Kidney tubule cell (primary cell): ENCODE measurements at places on chromosomes 1 and 21.
A peak's percentile ranks its signal among the peaks of the same experiment; 100 is the strongest.

DNA sequence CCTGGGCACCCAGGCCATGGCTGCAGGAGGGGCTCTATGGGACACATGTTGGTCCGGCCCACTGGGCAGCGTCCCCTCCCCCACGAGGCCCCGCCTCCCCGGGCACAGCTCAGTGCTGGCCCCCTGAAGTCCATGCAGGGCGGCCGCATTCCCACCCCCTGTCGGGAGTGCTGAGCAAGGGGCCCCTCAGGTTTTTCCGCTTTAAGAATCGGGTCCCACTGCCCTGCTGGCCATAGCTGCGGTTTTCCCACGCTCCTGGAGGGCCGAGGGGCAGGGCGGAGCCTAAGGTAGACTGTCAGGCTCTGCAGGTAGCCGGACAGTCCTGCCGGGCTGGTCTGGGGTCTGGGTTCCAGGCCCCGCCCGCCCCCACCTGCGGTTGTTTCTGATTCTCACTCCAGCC, 43.5 kb upstream of the CCDC27 start:
- DNase-seq: no peak

DNA sequence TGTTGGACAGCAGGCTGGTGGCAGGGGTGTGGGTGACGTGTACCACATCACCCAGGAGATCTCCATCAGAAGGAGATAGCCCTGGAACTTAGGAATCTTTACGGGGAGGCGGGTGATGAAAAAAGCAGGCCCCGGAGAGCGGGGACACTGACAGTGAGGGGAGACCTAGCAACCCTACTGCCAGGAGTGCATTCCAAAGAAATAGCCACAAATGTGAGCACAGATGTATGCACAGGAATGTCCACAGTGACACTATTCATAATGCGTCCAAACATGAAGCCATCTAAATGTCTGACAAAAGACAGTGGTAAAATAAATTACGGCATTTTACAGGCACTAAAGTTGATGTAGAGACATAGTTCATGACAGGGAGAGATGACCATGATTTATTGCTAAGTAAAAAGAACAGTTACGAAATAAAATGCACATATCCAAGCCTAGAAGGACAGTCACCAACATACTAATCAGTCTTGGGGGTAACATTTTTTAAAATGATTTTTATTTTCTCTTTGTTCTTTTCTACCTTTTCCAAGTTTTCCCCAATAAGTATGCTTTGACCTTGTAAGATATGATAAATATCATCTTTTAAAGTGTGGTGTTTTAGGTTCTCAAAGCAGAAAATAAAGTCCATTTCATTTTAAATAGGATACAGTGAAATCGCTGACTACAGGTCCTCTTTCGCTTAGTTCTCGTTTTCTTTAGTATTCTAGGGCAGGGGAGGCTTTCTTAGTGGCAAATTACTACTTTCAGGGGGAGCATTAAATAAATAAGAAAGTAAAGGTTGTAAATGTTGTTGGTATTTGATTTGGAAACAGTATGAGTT, 21.3 kb downstream of the CD247 start:
- DNase-seq: no peak

DNA sequence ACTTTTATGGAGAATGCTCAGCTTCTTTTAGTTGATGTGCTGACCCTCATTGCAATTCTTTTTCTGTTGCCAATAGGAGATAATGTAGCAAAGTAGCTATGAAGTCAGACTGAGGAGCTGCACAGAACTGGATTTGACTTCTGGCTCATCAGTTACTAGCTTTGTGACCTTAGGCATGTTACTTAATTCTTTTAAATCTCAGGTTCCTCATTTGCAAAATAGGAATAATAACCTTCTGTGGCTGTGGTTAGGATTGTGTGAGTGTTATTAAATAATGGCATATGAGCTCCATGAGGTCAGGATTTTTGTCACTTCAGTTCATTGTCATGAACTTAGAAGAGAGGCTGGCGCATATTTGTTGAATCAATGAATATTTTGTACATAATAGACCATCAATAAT, 237.6 kb upstream of the SGIP1 start:
- no peak for DNase-seq

- DNase-seq: no peak
These were observed 171.7 kb downstream of the HS2ST1 start for GRCh38 chr1:87086120-87086519.

GRCh38 chr1:114102136-114102535, 51.5 kb downstream of the SYT6 start:
- no peak for DNase-seq

- peak; percentile 37 for DNase-seq
These were observed 95.2 kb downstream of the KIF14 start for GRCh38 chr1:200525090-200525987.

GRCh38 chr1:78004719-78005447, at the start of gene DNAJB4:
Gene DNAJB4, plus strand, starts transcription at chr1:78004939. Its CDS starts 172 bp downstream, at chr1:78005111.
- DNase-seq: peak; percentile 97

- no peak for DNase-seq
These were observed 6.4 kb upstream of the KRTAP10-3 start for GRCh38 chr21:44564886-44565598.

DNA sequence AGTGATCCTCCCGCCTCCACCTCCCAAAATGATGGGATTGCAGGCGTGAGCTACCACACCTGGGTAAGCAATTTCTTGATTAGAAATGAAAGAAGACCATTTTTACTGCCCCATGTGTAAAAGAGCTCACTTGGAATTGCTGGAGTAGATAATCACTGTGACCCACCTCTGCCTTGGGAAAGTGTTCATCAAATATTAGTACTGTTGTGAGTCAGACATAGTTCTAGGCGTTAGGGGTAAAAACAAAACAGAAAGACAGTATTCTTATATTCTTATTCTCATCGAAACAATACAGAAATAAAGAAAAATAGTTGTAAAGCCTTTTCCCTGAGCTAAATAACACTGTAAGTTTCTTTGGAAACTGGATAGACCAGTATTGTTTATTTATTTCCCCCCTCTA, 36.2 kb downstream of the CELF3 start:
- peak; percentile 55 for DNase-seq

DNA sequence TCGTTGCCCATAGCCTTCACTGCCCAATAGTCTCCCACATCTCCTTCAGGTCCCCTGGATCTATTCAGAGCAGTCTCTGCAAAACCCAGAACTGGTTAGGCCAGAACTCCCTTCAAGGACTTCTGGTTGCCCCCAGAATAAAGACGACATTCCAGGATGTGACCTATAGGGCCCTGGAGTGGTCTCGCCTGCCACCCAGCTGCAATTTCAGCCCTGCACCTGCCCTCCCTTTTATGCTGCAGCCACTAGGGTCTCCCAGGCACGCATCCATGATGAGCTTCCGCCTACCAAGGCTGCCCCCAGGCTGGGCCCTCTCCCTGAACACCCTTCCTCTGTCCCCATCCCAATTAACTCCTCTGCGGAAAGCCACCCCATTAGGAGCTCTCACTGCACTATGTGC, 7.2 kb upstream of the TSPEAR start:
- DNase-seq: no peak

DNA sequence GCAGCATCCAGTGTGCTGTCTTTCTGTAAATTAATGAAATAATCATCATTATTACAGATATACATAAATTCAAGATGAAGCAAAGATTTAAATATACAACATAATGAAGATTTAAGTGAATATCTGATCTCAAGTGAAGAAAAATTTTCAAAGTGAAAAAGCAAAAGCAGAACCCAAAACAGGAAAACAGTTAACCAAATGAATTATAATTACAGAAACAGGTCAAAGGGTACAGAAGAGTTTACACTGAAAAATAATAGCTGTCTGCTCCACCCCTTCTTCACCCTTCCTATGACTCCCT, 44.8 kb upstream of the GTF2B start:
- DNase-seq: no peak

DNA sequence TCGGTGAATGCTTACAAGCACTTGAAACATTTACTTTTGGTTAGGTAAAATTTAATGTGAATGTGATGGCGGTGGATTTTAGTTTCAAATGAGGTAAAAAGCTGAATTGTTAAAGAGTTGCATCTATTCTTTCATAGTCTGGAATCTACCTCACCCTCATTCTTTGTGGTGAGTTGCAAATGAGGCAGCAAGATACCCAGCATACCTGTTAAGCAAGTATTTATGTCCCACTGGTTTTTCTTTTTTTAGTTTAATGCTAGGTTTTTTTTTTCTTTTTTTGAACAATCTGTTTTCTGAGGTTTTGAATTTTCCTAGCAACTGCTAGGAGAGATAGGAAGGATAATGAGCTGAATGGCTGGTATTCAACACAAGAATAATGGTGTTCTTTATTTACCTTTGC, 127.9 kb upstream of the CACYBP start:
- DNase-seq: peak; percentile 60

- DNase-seq: no peak
These were observed 27.3 kb downstream of the SPSB1 start for GRCh38 chr1:9319789-9320519.

GRCh38 chr1:16053781-16054502, 10.4 kb downstream of the CLCNKB start:
- DNase-seq: no peak

DNA sequence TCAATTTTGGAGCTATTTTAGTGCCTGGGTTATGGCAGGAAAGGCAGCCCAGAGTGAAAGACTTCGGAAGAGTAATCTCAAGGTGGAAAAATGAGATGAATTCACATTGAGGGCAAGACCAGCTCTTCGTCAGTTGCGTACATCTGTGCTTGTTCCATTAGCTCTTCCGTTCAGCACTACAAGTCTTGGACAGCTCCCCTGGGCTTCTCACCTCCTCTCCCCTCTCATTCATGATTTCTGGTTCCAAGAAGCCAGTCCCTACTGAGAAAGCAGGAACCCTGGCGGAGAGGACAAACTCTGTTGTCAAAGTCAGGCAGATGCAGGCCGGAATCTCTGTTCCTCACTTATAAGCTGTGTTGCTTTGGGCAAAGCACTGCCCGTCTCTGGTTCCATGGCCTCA, 76.5 kb downstream of the ACTL8 start:
- DNase-seq: peak; percentile 34

- peak; percentile 2 for DNase-seq
These were observed 111.9 kb upstream of the C21orf91 start for GRCh38 chr21:17931080-17931479.

DNA sequence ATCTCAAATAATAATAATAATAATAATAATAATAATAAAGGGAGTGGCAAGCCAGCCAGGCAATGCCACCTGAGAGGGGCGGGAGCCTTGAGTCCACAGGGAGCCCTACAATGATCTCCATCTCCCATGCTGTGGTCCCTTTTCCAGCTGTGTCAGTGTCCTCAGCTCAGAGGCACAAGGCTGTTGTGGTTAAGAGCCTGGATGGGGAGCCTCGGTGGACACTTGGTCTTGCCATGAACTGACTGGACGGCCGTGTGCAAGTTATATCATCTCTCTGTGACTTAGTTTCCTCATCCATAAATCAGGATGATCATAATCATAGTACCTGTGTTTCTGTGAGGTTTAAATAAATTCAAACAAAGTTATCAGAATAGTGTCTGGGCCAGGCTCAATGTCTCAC, 127.8 kb upstream of the TIAM1 start:
- DNase-seq: no peak

DNA sequence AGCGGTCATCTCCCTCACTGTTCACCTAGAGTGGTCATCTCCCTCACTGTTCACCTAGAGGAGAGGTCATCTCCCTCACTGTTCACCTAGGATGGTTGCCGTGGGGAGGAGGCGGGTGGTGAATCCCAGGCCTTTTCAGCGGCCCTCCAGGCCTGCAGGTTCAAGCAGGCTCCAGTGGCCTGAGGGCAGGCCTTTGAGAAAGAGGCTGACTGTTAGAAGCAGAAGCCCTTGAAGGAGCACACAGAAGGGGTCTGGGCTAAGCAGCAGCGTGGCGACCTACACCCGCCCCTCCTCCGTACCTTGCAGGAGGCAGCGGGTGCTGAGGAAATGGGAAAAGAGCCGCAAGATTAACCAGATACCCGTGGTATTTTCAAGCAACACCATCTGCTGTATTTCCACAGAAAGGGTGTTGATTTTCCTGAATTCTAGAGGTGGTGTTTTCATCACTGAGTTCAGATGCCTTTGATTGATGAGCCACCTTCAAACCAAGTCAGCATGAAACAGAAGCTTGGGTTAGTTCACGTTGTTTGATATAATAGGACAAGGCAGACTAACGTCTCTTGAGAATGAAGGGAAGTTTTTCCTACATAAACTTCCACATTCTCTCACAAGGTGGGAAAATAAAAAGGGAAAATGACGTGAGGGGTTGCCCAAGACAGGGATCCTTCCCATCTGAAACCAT, 289.5 kb downstream of the KIF26B start:
- DNase-seq: no peak
